Hematopoietic multipotent progenitor cell (in vitro differentiated cells): ENCODE measurements at places on chromosomes 11 and 22. TPM values are rescaled to one million over a fixed set of nuclear protein-coding genes. Genes with fewer than 3 reads are reported as not detected.

Gene CRYAB
- total RNA-seq: not detected

Gene NADSYN1
- 130 TPM for total RNA-seq

Gene MPEG1
- 1.9 TPM for total RNA-seq

Gene CNIH2
- total RNA-seq: 2.7 TPM

Gene RFPL2
- not detected for total RNA-seq

Gene NRGN
- total RNA-seq: 5.1 TPM

Gene UEVLD
- 3.5 TPM for total RNA-seq

Gene SLCO2B1
- under 0.01 TPM for total RNA-seq

DNA sequence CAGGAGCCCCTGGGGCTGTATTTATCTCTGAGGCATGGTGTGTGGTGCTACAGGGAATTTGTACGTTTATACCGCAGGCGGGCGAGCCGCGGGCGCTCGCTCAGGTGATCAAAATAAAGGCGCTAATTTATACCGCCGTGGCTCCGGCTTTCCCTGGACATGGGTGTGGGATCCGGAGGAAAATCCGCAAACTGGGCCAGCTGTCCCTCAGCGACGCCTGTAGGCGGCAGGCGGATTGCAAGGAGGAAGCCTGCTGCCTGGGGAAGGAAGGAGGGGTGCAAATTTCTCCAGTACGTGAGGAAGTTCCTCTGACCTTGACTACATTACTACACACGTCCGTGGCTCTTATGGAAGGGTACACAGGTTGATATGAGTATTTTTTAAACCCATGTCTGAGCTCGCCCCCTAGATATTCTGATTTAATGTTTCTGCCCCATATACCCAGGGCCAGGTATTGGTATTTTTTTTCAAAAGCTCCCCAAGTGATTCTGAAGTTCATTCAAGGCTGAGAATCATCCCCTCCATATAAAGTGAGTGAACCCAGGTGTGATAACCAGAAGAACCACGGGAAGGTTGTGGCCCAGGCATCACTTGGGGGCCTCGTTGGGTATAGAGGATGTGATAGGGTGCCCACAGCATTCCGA, 2.8 kb downstream of the MYOD1 start:
- no peak for DNase-seq

DNA sequence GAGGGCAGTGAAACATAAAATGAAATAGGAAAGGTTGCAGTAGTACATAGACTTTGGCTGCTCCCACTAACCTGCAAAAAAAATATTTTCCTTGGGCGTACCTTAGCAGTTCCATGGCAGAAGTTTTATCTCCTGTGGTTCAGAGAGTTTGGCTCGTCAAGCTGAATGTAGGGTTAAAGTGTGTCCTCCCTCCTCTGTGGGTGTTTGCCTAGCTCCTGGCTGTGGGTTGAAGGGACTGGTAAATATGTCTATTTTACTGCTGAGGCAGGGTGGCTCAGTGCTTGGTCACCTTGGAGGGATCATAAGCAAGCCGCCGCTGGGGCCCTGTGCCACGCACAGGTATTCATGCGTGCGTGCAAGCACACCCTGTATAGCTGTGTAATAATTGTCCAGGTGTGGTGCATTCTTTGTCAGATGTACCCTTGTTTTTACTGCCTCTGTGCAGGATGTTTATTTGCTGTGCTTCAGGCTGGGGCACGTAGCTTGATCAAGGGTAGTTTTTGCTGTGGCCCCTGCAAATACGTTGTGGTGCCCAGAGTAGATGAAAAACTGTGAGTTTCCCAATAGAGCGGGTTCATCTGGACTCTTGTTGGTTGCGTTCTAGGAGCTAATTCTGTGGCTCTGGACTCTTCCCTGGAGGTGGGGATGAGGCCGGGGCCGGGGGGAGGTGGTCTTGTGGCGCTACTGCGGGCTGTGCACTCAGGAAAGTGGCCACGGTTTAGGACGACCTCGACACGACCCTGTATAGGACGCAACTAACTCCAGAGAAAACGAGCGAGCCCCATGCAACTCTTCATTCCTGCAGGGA, 732 bp upstream of the SORL1 start:
- DNase-seq: no peak

DNA sequence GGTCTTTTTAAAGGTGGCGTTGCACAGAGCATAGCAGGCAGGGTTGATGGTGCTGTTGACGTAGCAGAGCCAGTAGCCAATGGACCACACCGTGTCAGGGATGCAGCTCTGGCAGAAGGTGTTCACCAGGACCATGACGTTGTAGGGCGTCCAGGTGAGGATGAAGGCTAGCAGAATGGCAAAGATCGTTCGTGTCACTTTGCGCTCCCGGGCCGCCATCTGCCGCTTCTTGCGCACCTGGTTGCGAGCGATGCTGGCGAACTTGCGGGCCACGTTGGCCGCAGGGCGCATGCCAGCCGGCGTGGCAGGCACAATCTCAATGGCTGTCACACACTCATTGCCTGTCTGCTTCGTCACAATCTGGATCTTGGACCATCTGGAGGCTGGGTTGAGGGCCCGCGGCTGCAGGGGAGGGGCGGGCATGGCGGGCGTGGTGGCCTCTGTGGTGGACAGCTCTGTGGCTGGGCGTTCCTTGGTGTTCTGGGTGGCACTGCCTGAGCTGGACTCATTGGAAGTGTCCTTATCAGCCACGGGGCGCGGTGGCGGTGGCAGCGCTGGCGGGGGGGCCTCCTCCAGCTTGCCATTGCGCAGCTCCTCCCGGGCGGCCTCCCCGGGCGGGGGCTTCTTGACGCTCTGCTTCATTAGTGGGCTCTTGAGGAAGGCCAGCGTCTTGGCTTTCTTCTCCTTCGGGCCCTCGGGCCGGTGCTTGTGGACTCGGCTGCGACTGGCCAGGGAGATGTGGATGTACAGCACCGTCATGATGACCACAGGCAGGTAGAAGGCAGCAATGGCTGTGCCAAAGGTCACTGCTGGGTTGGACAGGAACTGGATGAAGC, 3.9 kb downstream of the MDK start:
- no peak for DNase-seq

DNA sequence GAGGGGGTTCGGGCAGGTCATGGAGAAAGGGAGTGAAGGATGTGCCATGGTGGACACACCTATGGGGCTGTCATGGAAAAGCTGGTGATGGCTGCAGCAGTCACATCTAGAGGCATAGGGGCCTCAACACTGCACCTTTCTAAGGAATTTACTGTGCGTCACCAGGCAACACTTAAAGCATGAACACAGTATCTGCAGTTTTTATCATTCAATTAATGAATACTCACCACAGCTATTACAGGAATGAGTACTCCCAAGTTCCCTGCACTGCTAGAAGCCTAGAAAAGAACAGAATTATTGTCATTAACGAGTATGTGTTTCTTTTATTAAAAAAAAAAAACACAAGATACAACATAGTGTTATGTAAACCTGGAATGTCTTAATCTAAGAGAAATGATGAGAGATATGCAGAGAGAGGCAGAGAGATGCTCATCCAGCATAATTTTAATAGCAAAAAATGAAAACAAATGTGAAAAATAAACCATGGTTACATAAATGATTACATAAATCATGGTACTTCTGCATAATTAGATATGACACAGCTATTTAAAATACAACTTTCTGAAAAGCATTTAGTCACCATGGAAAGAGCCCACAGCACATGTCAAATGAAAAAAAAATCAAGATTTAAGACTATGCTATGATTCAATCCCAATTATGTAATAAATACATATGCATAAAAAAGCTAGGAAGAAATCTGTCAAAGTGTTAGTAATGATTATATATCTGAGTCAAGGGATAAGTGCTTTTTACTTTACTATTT, 19.2 kb downstream of the SERPIND1 start:
- DNase-seq: peak; percentile 54

- no peak for DNase-seq
Observed at GRCh38 chr11:65377036-65377435, 5.4 kb downstream of the SLC25A45 start.

GRCh38 chr11:24297461-24297860, 199.4 kb upstream of the LUZP2 start:
- DNase-seq: no peak

DNA sequence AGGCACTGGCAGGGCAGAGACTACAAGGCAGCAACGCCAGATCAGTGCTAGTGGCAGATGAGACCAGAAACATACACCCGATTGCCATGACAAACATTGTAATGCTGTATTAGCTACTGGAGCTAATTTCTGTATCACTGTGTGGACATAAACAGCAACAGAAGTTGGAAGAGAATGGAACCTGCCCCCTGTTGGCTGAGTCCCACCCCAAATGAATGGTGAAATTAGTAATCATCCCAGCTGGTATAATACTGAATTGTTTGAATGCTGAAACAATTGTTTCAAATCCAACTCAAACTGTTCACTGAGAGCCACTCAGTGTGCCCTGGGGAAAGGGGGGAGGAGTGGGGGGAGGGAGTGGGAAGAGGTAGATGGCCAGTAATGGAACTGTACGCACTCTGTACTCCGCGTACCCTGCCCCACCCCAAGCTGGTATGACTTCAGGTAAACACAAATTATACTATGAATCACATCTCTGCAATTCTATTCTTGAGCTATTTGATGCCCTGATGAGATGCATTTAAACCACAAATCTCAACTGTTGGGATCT, 11.2 kb upstream of the BIRC3 start:
- DNase-seq: no peak

GRCh38 chr22:41808400-41808799, 7.9 kb downstream of the CCDC134 start:
- no peak for DNase-seq

GRCh38 chr22:43616645-43617044, 195.5 kb downstream of the EFCAB6 start:
- DNase-seq: no peak

DNA sequence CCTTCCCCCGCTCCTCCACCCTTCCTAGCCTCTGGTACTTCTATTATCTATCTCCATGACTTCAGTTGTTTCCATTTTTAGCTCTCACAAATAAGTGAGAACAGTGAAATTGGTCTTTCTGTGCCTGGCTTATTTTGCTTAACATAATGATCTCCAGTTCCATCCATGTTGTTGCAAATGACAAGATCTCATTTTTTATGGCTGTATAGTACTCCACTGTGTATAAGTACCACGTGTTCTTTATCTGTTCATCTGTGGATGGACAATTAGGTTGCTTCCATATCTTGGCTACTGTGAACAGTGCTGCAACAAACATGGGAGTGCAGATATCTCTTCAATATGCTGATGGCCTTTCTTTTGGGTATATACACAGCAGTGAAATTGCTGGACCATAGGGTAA, 6.9 kb upstream of the ABCC8 start:
- DNase-seq: no peak

- no peak for DNase-seq
Observed at GRCh38 chr11:113316256-113316655, 1.9 kb downstream of the TTC12 start.

DNA sequence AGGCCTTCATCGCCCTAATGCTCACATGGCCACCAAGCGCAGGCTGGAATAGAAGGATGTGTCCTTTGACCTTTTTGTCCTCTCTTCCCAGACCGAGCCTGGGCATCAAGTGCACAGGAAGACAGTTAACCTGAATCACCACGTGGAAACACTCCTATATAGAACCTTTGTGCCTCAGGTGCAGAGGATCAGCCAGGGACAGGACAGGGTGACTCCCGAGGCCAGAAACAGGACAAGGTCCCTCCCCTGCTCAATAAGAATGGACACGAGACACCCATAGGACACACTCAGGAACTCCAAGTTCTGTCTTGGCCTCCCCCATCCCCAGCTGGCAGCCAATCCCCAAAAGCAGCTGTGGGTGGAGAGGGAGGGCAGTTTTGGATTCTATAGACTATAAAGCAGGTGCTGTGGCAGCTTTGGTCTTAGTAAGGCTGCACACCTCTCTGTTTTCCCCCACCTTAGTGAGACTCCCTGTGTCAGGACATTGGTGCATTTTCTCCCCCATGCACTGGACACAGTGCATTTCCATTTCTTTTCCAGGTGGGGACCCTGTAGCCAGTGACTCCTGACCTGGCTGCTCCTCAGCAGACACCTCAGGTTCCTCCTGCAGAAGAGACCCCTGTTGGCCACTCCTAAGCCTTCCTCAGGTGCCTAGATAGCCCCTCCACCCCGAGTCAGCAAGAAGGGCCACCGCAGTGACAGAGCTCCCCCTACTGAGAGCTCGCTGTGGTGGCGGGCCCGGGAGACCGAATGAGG, 43.6 kb upstream of the POU2AF1 start:
- peak; percentile 68 for DNase-seq

GRCh38 chr11:13368041-13368446, 90.5 kb downstream of the BMAL1 start:
- DNase-seq: no peak

DNA sequence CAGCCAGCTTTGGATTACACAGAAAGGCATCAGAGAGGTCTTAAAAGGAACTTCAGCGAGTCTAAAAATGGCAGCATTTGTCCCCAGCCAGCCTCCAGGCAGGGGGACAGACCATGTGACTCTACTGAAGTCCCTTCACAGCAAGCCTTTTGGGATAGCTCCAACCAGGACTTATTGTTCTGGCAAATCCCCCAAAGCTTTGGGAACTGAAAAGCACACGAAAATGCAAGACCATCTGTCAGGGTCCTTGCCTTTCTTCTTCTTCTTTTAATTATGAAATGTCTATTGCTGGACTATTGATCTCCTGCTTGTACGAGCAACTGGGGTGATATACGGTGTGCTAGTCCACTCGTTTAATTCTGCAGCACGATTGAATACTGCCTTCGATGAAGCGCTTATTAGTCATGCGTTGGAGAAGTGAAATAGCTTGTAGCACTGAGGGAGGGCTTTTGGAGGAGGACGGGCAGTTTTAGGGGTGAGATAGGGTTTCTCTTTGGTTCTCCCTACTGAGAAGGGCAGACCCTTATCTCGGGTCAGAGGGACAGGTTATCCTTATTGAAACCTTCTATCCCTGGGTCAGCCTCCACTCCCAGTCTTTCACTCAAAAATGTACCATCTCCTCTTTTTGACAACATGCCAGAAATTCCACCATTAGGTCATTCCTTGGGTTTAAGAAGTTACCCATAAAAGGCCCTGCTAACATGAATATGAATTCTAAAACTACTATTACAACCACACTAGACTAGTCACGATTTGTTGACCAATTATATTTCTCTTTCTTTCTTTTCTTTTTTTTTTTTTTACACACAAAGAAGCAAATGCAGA, 416.4 kb downstream of the MIAT start:
- no peak for DNase-seq

- DNase-seq: no peak
Observed at GRCh38 chr11:96263238-96263763, 79.7 kb downstream of the MAML2 start.

DNA sequence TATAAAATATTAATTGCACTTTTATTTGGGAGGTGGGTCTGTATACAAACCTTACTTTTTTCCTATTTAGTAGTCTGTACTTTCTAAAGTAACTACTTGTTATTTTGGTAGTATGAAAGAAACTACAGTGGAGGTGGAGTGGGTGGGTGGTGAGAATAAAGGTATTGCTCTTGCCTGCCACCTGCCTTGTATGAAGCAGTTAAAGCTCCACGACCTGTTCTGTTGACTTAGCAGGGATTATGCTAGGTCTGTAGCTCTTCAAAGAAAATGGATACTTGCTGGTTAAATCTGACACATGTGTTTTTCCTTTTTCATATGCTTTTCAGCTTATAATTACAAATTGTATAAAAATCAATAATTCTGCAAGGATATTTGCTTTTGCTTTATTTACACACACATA, 111.9 kb downstream of the EHF start:
- DNase-seq: no peak

GRCh38 chr11:47355283-47356128, 3.0 kb upstream of the MYBPC3 start:
- DNase-seq: peak; percentile 46
